ENCODE measurements at places on chromosomes 7 and 10.

DNA sequence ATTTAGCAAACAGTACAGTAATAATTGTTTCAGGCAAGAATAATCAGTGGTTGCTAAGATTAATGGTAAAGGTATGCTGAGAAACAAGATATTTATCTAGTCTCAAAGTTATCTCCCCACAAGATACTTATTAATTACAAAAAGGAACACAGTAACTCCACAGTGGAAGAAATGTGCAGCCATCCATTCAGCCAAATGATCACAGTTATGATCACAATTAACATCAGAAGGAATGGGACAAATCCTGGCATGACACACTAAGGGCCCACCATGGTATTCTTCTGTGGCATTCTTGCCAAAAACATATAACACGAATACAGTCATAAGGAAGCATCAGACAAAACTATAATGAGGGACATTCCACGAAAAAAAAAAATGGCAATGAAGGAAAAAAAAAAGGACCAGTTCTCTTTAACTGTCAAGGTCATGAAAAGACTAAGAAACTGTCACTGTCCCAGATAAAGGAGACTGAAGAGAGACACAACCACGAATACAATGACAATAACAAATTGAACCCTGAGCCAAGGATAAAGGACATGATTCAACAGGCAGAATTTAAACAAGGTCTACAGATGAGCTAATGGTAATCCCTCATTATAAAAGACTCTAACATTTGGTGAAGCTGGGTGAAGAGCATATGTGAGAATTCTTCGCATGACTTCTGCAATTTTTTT is 20.9 kb downstream of the NUDCD3 start:
- no peak for DNase-seq

GRCh38 chr7:22782616-22783232 is 39.9 kb downstream of the TOMM7 start:
- peak; percentile 71 for DNase-seq

GRCh38 chr10:130138479-130138866 is 2.3 kb downstream of the GLRX3 start:
- DNase-seq, result peak; percentile 47

GRCh38 chr7:117937049-117937752 is 64.0 kb upstream of the CTTNBP2 start:
- no peak for DNase-seq

DNA sequence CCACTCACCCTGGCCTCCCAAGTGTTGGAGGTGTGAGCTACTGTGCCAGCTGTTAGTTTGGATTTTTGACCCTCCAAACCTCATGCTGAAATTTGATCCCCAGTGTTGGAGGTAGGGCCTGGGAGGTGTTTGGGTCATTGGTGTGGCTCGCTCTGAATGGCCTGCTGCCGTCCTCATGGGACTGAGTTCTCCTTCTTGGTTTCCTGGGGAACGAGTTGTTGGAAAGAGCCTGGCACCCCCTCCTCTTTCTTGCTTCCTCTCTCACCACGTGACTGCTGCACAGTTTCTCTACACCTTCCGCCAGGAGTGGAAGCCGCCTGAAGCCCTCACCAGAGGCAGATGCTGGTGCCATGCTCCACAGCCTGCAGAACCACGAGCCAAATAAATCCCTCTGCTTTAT is 253.5 kb downstream of the PHTF2 start:
- no peak for DNase-seq

GRCh38 chr7:13949445-13949844 is 40.0 kb downstream of the ETV1 start:
- DNase-seq, result no peak

DNA sequence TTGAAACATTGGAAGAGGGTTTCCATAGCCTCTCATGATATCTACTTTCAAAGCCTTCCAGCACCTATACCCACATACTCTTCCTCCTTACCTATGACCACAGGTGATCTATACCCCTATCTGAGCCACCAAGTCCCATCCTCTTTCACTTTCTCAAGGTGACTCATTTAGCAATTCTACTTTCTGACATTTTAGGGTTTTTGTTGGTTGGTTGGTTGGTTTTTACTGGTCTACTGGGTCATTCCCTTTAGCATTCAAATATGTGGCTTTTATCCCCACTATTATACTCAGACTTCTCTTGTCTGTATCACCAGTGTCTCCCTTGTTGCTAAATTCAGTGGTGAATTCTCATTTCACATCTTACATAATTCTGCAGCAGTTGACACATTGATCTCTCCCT is 130.4 kb upstream of the STEAP4 start:
- DNase-seq, result no peak

DNA sequence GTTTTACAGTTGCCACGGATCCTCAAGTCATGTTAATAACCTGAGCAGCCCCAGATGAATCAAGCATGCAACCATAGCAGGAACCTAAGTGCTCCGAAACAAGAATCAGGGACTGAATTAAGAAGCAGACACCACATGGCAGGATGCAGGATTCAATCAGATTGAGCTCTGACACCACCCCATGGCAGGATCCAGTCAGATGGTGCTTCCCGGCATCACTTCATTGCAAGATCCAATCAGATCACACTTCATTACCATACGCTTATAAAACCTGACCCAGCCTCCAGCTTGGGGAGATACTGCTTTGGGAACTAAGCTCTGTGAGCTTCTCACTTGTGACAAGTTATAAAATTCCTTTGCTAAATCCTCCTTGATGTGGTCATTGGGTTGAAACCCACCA is 55.3 kb downstream of the ABCB4 start:
- DNase-seq, result no peak

GRCh38 chr10:87675396-87676376 is 16.0 kb downstream of the PAPSS2 start:
- DNase-seq, result no peak

- no peak for DNase-seq
These were observed 80.6 kb downstream of the GSAP start for GRCh38 chr7:77335581-77335980.

DNA sequence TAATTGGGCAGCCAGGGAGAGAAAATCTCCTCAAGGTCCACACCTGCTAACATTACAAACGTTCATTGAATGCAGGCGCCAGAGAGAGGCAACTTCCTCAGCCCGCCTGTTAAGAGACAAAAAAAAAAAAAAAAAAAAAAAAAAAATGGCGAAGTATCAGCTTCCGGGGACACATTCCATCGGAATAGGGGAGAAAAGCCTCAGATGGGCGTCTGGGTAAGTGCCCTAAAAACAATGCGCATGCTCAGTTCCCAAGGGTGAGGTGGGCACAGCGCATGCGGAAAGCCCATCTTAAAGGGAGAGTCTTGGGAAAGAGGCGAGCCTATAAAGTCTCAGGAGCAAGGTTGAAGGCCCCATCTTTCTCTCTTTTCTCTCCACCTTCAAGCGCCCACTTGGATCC is 1139.7 kb upstream of the CELF2 start:
- DNase-seq, result no peak

- DNase-seq, result no peak
These were observed 311.4 kb downstream of the ADARB2 start for GRCh38 chr10:1425879-1426278.

GRCh38 chr7:378041-378420 is 88.1 kb downstream of the FOXL3 start:
- DNase-seq, result no peak

- no peak for DNase-seq
These were observed 92.7 kb upstream of the GDF10 start for GRCh38 chr10:47207281-47207615.

DNA sequence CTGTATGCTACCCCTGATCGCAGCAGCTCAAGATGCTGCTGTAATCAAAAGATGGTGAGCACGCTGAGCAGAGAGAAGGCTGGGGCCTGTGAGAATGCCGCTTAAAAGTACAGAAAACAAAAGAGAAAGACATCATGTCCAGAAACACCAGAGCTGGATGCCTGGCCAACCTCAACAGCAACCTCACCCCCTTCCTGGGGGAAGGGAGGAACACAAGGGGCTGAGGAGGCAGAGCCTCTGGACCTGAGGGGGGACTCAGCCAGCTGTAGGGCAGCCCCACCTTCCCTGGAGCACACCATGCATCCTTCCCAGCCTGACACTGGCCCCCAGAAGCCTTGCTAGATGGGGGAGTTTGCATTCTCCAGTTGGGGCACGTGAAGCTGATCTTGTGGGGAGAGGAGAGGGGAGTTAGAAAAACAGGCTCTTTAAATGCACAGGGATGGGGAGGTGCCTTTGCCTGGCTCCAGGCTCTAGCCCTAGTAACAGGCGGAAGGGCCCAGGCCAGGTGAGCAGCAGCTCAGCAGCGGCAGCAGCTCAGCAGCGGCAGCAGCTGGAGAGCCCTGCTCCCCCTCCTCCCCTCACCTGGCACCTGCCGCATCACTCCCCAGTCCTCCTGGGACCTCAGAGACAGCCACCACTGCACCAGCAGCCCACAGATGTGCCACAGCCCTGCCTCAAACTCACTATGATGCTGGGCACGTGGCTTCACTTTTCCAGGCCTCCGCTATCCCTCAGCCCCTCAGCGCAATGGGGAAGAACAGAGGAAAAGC is 156.3 kb downstream of the NEURL1 start:
- no peak for DNase-seq

DNA sequence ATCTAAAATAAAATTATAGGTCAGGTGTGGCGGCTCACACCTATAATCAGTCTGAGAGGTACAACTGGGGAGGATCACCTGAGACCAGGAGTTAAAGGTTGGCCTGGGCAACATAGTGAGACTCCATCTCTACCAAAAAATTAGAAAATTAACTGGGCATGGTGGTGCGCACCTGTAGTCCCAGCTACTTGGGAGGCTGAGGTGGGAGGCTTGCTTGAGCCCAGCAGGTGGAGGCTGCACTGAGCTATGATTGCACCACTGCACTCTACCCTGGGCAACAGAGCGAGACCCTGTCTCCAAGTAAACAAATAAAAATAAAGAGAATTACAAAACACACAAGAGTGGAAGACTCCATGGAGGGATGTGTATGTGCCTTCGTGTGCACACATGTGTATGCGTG is 171.5 kb downstream of the PARD3 start:
- DNase-seq, result no peak

DNA sequence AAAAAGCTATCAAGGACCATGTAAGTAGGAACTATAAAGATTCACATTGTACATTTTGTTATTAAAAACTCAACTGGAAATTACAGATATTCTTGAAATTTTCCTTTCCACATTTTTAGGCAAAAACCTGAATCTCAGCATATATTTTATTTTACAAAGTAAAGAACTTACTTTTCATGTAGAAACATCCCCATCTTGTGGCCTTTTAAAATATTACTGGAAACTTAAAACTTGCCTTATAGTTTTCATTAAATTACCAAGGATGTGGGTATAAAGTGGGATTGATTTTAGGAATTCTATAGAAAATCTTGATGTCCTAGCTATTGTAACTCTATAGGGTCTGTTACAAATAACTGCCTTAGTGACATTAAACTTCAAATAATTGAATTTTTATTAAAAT is 10.6 kb downstream of the DBF4 start:
- DNase-seq, result no peak

DNA sequence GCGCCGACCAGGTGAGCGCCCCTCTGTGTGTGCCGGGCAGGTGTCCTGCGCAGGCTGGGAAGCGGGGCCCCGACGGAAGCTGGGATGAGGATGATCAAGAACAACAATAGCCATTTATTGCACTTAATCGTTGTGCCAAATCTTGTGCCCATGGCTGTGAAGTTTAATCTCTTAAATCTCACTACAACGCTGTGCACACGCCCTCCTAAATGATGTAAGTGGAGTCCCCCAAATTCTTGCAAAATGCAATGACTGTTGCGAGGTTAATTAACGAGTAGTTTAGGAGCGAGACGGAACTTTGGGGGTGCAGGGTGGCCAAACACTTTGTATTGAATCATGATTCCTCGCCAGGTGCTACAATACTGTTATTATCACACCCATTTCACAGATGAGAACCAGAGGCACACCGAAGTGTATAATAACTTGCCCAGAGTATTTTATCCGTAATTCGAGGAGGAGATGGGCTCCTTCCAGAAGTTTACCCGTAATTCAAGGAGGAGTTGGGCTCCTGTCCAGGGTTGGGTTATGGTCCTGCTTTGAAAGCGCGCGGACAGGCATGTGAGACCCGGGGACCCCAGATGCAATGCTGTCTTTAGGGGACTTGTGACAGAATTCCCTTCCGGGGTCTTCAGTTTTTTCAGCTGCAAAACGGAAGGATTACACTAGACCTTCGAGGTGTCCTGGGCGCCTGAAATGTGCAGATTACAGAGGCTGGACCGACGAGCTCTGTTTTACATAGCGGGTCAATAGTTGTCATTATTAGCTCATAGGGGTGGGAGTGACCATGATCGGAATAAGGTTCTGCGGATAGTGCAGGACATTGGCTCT is 1.0 kb downstream of the FFAR4 start:
- DNase-seq, result no peak

DNA sequence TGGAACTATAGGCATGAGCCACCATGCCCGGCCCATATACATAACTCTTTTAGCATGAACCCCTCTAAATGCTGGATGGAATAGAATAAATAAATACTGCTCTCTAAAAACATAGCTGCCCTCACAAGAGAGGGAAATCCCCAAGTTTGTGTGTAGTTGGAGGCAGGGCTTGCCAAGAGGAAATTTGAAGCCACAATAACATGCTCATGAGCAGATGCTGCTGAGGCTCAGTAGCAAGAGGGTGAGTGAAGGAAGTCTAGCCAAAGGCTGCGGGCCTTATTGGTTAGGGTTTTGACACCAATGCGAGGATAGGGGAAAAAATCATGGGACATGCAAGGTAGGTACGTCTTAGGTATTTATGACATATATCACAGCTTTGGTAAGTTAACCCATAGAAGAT is 17.3 kb downstream of the TPK1 start:
- DNase-seq, result no peak

- no peak for DNase-seq
These were observed 111.2 kb upstream of the KIAA1217 start for GRCh38 chr10:24097751-24098207.

DNA sequence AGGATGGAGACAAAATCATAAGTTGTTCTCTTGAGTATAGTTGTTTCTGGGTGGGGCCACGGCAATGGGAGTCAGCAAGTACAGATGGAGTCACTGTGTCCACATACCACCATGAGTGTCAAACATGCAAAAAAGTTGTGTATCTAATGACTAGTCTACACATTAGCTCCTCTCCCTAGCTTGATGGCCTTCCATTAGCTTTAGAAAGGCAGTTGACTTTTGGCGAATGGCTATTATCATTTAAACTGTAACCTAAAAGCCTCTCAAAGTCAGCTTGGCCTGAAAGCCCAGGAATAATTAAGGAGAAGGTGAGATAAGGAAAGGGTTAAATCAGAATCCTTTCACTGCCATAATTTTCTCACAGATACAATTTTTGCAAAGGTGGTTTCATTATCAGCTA is 95.5 kb upstream of the MEOX2 start:
- no peak for DNase-seq

- no peak for DNase-seq
These were observed 91.1 kb downstream of the CPED1 start for GRCh38 chr7:121079425-121080169.

GRCh38 chr10:128763588-128763987 is 637.4 kb upstream of the MKI67 start:
- DNase-seq, result no peak

DNA sequence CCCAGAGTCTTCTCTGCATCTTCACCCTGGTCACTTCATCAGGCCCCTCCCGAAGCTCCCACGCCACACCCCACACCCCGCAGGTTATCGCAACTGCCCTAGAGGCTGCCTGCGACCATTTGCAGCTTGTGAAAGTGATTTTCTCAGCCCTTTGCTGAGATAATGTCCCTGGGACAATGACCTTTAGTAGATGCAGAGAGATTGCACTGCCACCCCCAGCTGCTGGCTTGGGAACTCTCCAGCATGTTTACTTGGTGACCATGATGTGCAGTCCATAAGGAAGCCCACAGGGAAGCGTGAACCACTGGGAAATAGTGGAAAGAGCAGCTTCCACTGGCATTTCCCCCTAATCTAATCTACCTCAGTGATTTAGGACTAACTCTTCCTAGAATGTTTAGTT is 97.3 kb downstream of the WNT2 start:
- no peak for DNase-seq

Measured in COLO829 (cell line).